ENCODE measurements at places on chromosomes 3 and 15.

DNA sequence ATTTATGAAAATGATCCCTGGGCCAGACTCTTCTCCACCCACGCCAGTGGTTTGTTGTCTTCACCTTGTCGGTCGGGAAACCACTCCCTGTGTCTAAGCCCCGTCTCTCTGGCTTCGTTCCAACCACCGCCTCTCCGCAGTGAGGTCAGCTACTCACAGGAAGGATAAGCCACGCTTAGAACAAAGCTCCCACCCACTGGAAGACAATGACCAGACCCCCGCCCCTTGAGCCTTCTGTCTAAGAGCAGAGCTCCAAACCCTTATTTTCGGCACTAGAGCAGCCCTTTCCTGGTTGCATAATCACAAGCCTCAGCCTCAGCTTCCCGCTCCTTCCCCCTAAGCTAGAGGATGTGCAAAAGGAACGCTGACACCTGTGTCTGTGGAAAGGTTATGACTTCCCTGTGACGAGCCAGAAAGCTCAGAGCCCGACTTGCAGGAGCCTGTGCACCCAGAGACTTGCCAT is 114.9 kb upstream of the MEF2A start:
- DNase-seq: no peak
- H3K4me3 ChIP-seq: peak overlapping the region; percentile 9
- no peaks in the 10 kb centered on the region for H3K27me3 ChIP-seq
- no peaks in the 10 kb centered on the region for H3K36me3 ChIP-seq
- peaks cover 49% of the 10 kb centered on the region for H3K4me1 ChIP-seq

DNA sequence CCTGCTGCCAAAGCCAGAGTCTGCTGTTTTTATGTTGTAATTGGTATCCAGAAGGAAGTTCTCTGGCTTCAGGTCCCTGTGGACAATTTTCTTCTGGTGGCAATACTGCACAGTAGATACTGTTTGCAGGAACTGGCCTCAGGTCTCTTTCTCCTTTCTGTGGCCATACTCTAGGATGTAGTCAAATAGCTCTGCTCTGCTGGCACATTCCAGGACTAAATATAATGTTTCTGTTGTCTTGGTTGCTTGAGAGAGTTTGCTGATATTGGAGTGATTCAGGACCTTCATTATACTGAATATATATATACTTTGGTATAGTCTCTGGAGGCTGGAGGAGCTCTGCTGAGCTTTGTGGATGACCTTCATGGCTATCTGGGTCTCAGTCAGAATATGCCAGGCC is 23.1 kb downstream of the RAB7A start:
- H3K4me1 ChIP-seq: peaks cover 8% of the 10 kb centered on the region
- no peak overlapping the region for H3K4me3 ChIP-seq
- no peaks in the 10 kb centered on the region for H3K36me3 ChIP-seq
- no peak for DNase-seq

DNA sequence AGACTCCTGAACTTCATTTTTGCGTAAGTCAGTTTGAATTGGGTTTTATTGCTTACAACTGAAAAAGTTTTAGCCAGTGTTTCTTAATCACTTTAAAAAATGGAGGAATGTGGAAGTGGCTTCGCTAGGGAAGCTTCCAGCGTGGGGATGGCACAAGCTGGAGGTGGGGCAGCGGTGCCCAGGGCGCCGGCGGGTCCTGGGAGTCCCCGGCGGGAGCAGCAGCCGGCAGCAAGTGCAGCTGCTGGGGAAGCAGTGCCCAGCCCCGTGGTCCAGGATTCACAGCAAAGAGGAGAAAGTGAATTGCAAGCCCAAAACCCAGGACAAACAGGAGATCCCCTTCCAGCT is 301.8 kb upstream of the PROK2 start:
- no peaks in the 10 kb centered on the region for H3K36me3 ChIP-seq
- no peak for DNase-seq
- no peak overlapping the region for H3K27ac ChIP-seq
- H3K27me3 ChIP-seq: no peaks in the 10 kb centered on the region

- H3K36me3 ChIP-seq: peaks cover 40% of the 10 kb centered on the region
- peaks cover 42% of the 10 kb centered on the region for H3K4me1 ChIP-seq
- H3K27ac ChIP-seq: no peak overlapping the region
- no peaks in the 10 kb centered on the region for H3K27me3 ChIP-seq
- no peak overlapping the region for H3K4me3 ChIP-seq
These were observed 25.7 kb downstream of the ZDHHC3 start for GRCh38 chr3:44950275-44950734.

DNA sequence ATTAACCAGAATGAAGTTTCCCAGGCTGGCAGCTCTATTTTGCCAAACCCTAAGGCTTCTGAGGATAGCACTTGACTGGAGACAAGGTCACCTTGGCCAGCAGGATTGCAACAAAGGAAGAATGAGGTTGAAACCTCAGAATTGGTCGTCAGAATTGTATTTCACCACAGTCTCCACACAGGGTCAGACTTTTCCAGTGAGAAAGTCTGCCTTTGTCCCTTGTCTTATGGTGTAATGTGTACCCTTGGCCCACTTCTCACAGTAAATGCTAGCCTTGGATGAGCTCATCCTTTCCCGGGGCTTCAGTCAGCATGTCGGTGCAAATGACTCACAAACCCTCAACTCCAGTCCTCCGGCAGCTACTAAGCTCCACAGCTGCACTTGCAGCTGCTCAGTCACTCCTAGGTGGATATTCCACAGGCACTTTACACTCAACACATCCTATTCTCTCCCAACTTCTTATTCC is 19.7 kb downstream of the SSR3 start:
- no peaks in the 10 kb centered on the region for H3K27me3 ChIP-seq
- no peak overlapping the region for H3K27ac ChIP-seq
- H3K4me1 ChIP-seq: peaks cover 6% of the 10 kb centered on the region
- H3K4me3 ChIP-seq: no peak overlapping the region

DNA sequence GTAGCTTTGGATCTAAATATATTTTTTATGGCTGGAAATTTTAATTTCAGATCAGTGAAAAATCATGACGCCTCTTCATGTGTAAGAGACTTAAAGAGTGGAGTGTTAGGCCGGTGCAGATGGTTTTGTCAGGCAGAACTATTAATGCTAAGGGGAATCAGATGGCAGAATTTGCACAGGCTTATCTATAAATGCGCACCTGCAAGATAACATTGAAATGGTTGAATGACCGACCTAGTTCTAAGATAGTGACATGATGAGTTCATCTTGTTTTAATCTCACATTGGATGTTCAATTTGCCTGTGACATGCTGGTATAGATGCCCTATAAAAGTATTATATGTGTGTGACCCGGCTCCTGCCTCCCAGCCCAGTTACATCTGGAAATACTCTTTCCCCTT is 340.6 kb downstream of the FEZF2 start:
- no peaks in the 10 kb centered on the region for H3K27me3 ChIP-seq
- H3K27ac ChIP-seq: no peak overlapping the region
- H3K4me1 ChIP-seq: no peaks in the 10 kb centered on the region
- H3K4me3 ChIP-seq: no peak overlapping the region
- no peak for DNase-seq
- no peaks in the 10 kb centered on the region for H3K36me3 ChIP-seq

DNA sequence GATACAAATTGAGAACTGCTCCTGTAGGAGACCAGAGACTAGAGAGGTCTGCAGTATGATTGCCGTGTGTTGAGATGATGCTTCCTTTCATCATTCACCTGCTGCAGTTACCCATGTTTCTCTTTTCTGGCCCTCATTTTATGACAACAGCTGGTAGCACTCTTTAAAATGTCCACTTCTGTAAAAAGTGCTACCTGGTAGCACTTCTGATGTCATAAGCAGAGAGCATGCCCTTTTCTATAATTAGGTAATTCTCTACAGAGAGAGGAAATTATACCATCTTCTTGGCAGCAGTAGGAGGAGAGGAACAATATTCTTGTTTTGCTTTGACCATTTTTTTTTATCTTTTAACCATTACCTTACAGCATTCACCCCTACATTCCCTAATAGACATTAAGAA is 123.8 kb downstream of the PPM1L start:
- no peak overlapping the region for H3K27ac ChIP-seq
- no peak overlapping the region for H3K4me3 ChIP-seq
- H3K27me3 ChIP-seq: no peaks in the 10 kb centered on the region
- H3K36me3 ChIP-seq: no peaks in the 10 kb centered on the region

GRCh38 chr3:187695449-187695848 is 6.9 kb downstream of the RTP2 start:
- no peaks in the 10 kb centered on the region for H3K36me3 ChIP-seq
- H3K4me1 ChIP-seq: no peaks in the 10 kb centered on the region
- no peaks in the 10 kb centered on the region for H3K27me3 ChIP-seq

- no peaks in the 10 kb centered on the region for H3K27me3 ChIP-seq
- H3K36me3 ChIP-seq: no peaks in the 10 kb centered on the region
- H3K4me1 ChIP-seq: no peaks in the 10 kb centered on the region
- DNase-seq: no peak
These were observed 266.6 kb upstream of the SLITRK3 start for GRCh38 chr3:165462636-165463334.

DNA sequence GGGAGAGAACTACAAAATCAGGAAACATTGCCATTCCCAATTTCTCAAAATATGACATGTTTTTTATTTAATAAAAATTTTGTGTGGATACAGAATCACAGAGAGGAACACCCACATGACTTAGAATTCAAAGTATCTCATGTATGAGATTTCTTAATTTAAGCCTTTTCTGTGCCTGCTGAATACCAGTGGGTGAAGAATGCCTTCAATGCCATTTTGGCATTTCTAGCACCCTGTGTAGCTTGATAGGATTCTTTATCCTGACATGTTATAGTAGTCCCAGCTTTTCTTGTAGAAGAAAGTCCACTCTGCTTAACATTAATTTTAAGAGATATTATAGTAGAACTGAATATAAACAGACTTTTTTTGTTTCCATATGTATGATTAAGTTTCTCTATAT is 3.1 kb upstream of the SLMAP start:
- H3K36me3 ChIP-seq: no peaks in the 10 kb centered on the region
- peak overlapping the region; percentile 83 for H3K27ac ChIP-seq
- H3K4me3 ChIP-seq: no peak overlapping the region
- no peaks in the 10 kb centered on the region for H3K4me1 ChIP-seq

- H3K27ac ChIP-seq: peak overlapping the region; percentile 13
- no peaks in the 10 kb centered on the region for H3K36me3 ChIP-seq
- H3K4me1 ChIP-seq: peaks cover 70% of the 10 kb centered on the region
- H3K27me3 ChIP-seq: no peaks in the 10 kb centered on the region
These were observed 111.9 kb downstream of the IGF1R start for GRCh38 chr15:98760112-98760826.

GRCh38 chr3:77370413-77370812 is 330.5 kb downstream of the ROBO2 start:
- H3K27ac ChIP-seq: no peak overlapping the region
- H3K36me3 ChIP-seq: no peaks in the 10 kb centered on the region
- H3K4me3 ChIP-seq: no peak overlapping the region

- H3K4me1 ChIP-seq: peaks cover 3% of the 10 kb centered on the region
- no peak overlapping the region for H3K27ac ChIP-seq
- no peak overlapping the region for H3K4me3 ChIP-seq
- DNase-seq: no peak
- no peaks in the 10 kb centered on the region for H3K27me3 ChIP-seq
These were observed 27.3 kb downstream of the BCL2L10 start for GRCh38 chr15:52085299-52085698.

DNA sequence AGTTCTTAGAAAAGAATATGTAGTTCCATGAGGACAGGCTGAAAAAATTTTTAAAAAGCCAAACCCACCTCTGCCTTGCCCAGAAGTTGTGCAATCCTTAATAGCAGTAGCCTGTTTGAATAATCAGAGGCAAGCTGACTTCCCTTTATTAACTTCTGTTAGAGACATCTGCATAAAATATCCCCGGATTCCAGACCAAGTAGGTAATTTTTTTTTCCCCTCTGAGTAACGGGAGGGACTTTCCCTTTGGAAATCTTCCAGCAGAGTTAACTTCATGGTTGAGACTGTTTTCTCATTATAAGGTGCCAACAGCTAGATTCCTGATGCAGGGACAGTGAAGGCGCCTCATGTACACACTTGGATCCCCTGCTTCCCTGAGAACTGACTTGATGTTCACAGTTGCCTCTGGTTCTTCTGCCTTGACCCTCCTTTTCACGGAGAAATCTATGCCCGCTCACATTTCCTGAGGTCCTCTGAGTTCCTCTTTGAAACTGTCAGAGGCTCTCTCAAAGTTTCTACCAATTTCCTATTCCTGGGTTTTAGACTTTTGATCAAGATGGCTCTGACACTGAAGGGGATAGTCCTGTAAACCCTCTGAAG is 227.6 kb upstream of the BHLHE40 start:
- peak overlapping the region; percentile 18 for H3K4me3 ChIP-seq
- H3K36me3 ChIP-seq: no peaks in the 10 kb centered on the region
- H3K27ac ChIP-seq: peak overlapping the region; percentile 85
- DNase-seq: no peak
- H3K27me3 ChIP-seq: no peaks in the 10 kb centered on the region

DNA sequence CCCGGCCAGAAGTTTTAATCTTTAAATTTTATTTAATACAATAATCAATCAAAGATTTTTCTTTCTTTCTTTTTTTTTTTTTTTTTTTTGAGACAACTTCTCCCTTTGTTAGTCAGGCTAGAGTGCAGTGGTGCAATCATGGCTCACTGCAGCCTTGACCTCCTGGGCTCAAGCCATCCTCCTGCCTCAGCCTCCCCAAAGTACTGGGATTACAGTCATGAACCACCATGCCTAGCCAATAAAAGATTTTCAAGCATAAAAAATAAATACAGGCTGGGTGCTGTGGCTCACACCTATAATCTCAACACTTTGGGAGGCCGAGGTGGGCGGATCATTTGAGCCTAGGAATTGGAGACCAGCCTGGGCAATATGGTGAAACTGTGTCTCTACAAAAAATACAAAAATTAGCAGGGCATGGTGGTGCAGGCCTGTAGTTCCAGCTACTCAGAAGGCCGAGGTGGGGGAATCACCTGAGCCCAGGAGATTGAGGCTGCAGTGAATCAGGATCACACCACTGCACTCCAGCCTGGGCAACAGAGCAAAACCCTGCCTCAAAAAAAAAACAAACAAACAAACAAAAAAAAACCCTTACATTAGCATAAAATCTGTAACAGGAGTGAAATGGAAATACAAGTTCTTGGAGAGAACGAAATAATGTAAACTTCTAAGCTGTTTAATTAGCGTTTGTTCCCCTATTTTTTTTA is 29.1 kb upstream of the SRP14 start:
- no peaks in the 10 kb centered on the region for H3K27me3 ChIP-seq
- no peak for DNase-seq
- H3K4me3 ChIP-seq: no peak overlapping the region
- no peak overlapping the region for H3K27ac ChIP-seq
- peaks cover 63% of the 10 kb centered on the region for H3K4me1 ChIP-seq

DNA sequence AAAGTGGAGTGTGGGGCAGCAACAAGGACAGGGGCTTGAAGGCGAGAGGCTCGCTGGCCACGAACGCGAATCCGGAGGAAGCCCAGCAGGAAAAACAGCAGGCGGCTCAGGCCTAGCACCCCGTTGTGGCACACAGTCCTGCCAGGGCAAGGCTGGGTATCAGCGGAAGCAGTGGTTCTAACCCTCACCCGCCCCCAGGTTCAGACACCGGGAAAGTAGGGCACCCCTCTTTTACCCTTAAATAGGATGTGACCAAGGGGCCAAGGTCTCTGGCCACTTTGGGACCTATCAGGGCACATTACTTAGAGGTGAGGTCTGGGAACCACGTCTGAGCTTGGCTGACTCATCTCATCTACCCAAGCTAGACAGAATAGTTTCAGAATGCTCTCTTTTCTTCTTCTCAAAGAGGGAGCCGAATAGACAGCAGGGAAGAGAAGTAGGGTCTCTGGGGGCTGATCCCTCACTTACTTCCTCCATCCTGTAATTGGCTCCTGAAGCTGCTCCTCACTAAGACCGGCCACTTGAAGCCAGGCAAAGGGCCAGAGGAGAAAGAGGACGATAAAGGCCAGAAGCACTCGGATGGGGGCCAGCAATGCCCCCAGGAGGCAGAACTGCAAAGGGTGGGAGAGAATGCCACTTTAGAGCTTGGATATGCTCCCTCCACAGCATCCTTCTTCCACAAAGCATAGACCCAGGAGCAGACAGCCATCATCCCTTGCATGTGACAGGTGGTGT is 1.7 kb downstream of the LPCAT4 start:
- H3K4me3 ChIP-seq: peak overlapping the region; percentile 88
- H3K4me1 ChIP-seq: peaks cover 3% of the 10 kb centered on the region
- DNase-seq: no peak
- H3K36me3 ChIP-seq: no peaks in the 10 kb centered on the region
